ENCODE measurements at places on chromosomes 2 and 18.

GRCh38 chr2:79640001-79640400, 127.2 kb downstream of the CTNNA2 start:
- DNase-seq = no peak

DNA sequence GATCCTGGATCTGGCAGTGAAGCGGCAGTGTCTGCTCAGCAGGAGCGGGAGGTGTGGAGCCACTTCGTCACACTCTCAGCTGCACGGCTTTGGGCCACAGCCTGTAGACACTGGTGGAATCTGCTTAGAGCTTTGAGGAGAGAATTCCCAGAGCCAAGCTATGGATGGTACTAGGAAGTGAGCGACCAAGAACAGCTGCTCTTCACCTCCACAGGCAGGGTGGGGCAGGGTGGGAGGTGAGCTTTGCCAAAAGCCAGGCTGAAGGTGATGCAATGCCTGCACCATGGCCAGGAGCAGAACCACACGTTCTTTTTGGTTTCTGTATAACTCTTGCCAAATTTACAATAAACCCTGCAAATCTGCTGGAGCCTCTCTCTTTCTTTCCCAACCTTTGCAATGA, 226.1 kb downstream of the ANKRD30B start:
- no peak for DNase-seq

GRCh38 chr18:22115573-22115972, 53.8 kb upstream of the GATA6 start:
- DNase-seq = no peak

DNA sequence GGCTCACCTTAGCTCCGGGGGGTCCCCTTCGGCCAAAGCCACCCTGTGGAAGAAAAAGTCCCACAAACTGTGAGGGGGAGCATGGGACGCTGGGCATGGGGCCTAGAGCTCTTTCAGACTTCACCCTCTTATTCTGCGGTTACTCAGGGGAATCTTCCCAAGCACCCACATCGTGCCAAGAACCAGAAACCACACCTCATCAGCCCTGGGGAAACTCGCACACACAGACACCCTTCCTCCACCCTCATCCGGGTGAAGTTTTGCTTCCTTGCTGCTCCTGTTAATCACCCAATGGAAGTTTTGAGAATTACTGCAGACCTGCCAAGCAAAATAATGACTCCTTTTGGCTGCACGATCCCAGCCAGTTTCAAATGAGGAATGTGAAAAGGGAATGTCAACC, 59.1 kb downstream of the COL6A3 start:
- no peak for DNase-seq

- DNase-seq = no peak
Measured at GRCh38 chr2:21262426-21262940, 138.7 kb downstream of the TDRD15 start.

DNA sequence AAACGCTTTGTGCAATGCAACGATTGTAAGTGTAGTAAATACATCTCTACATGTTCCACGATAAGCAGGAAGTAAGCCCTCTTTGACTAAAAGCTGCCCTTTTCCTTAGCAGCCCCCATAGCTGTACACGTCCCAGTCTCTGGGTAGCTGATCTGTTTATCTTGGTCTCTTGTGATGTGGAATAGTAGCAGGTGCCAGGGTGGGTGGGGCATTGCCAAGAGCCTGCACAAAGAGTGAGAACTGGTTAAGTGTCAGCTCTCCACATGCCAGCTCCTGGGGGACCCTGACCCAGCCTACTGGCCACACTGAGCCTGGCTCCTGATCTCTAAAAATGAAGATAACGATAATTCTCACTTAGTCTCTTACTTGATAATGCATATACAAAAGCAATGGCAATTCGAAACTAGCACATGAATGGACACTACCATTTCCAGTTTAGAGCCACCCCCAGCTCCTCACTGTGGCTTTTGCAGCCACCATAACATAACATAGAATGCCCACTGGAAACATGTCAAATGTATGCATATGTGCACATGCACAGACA, 92.3 kb downstream of the MYT1L start:
- no peak for DNase-seq

GRCh38 chr2:197516393-197516761, 511 bp downstream of the MOB4 start:
- no peak for DNase-seq

DNA sequence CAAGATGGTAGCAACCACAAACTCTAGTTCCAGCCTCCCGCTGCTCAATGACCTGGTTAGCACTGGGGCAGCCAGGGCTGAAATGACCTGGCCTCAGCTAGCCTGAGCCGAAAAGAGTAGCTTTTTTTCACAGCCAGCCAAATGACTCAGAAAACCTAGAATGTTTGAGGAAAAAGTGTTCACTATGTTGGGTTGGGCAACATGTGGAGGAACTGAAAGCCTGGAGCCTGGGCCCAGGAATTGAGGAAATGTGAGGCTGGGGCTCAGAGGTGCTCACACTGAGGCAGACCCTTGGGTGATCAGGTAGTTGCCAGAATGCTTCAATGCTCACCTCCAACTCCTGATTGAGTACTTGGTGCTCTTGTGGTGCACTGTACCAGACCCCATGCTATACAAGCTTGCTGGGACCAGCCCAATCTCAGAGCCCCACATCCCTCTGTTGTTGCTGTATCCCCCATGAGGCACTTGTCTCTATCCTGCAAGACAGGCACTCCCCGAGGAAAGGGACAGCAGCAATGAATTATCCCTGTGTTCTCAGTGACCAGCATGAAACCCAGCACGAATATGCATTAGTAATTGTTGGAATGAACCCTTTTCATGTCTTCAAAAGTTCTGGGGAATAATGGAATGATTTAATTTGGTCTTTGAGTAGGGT, 116.2 kb downstream of the USP34 start:
- DNase-seq = no peak

GRCh38 chr2:68089961-68090360, 27.2 kb upstream of the C1D start:
- no peak for DNase-seq

DNA sequence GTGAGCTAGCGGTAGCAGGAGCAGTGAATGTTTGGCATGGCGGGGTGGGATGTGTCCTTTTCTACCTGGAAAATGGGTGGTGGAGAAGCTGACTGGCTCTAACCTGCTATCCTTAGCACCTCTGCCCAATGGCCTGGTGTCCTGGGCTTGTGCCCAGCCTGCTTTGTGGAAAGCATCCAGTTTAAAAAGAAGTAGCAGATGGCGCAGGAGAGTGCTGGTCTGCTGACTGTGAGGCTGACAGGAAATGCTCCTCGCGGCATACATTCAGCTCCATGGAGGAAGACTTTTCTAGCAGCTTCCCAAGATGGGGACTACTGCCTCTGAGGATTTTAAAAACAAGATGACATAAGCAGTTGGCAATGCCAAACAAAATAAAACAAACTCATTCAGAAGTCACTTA, 56.2 kb upstream of the LYPD6B start:
- DNase-seq = no peak

DNA sequence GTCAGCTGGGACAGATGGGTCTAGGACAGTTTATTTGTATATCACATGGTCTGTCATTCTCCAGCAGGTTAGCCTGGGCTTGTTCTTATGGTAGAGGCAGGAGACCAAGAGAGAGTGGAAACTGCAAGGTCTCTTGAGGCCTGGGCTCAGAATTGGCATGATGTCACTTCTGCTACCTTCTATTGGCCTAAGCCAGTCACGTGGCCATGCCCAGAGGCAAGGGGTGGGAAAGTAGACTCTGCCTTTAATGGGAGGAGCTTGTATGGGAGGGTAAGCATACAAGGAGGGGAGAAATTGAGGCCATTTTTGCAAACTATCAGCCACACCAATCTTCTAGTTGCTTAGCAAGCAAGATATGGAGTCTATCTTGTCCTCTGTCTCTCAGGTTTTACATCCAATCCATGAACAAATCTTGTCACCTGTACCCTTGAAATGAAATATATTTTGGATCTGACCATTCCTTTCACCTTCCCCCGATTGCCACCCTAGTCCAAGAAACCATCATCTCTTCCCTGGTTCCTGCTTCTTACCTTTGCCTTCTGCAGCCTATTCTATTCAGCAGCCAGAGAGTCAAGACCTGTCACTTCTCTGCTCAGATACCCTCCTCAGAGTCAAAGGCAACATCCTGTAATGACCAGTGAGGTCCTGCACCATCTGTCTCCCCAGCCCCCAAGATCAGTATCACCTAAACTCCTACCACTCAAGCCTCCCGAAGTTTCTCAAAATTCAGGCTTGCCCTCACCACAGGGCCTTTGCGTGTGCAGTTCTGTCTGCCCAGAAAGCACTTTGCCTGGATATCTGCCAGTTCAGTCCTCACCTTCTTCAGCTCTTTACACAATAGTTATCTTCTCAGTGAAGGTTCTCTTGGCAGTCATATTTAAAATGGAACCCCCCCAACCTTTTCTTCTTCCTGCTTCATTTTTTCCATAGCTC, 240.0 kb downstream of the LOXHD1 start:
- DNase-seq = no peak

GRCh38 chr2:186442885-186443284, 43.2 kb upstream of the ZC3H15 start:
- no peak for DNase-seq

DNA sequence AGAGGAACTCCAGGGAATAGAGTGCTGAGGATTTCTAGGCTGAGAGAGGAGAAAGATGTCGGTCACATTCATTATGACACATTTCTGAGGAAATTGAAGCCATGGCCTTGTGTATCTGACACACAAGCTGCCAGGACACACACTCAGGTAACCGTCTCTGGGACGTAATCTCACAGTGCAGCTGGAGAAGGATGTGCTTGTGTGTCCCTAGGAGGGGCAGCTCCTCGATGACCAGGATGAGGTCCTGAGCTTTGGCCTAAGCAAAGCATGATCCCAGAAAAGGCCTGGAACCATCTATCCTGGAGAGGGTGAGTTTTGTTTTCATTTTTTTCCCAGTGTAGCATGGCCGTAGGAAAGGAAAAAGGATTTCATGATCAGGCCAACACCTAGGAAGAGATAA, 102.2 kb downstream of the CAPN13 start:
- DNase-seq = no peak

GRCh38 chr2:46885376-46885775, 30.2 kb downstream of the MCFD2 start:
- no peak for DNase-seq

DNA sequence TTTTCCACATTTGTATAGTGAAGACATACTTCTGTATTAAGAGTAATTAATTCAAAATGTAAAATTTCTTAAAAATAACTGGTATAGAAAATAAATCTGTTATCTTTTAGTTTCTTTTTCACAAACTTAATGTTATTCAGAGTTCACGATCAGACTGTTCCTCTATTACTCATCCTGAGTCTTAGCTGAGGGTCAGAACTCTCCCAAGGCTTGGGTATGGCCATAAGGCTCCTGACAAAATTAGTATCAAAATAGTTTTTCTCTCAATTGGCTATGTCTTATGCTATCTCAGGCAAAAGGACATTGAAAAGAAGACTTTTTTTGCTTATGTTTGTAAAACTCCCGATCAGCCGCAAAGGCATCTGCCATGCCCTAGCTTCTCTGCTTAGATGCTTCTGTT, 56.1 kb upstream of the NAB1 start:
- no peak for DNase-seq

DNA sequence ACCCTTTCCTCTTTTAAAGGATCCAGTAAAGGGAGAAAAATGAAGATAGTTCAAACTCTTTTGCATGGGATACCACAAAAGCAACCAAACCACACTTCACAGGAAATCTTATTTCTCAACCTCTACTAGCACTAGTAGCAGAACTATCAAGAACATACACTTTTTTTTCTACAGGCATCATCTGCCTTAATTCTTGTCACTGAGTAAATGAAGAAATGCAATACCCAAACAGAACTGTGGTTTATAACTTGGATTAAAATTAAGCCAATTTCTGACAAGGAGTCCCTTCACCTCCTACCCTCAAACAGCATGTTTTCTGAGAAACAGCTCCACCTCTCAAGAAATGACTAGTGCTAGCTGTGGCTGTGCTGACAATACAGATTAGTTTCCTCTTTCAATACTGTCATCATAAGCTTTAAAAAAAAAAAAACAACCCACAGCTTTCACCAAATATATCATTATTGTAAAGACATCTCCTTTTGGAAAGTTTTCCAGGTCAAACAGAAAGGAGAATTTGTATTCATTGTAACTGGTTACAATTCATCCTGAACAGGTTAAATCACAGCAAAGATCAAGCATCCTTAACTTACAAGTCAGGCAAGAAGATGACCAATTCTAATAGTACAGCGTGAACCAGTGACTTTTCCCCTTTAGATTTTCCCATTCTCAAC, 44.4 kb downstream of the PTPN2 start:
- DNase-seq = no peak

DNA sequence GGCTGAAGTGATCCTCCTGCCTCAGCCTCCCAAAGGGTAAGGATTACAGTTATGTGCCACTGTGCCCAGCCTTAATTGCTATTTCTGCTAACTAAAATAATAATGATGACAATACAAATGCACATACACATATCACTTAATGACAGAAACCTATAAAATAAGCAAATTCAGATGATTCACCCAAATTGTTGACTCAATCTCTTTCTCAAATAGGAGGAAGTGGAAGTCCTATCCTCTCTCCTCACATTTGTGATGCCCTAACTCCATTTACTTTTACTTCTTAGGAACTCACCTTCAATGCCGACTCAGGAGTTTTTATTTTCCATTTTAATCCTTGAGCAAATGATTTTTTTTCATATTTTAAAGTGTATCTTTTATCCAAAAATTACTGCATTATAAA, 24.5 kb upstream of the RAPH1 start:
- no peak for DNase-seq

DNA sequence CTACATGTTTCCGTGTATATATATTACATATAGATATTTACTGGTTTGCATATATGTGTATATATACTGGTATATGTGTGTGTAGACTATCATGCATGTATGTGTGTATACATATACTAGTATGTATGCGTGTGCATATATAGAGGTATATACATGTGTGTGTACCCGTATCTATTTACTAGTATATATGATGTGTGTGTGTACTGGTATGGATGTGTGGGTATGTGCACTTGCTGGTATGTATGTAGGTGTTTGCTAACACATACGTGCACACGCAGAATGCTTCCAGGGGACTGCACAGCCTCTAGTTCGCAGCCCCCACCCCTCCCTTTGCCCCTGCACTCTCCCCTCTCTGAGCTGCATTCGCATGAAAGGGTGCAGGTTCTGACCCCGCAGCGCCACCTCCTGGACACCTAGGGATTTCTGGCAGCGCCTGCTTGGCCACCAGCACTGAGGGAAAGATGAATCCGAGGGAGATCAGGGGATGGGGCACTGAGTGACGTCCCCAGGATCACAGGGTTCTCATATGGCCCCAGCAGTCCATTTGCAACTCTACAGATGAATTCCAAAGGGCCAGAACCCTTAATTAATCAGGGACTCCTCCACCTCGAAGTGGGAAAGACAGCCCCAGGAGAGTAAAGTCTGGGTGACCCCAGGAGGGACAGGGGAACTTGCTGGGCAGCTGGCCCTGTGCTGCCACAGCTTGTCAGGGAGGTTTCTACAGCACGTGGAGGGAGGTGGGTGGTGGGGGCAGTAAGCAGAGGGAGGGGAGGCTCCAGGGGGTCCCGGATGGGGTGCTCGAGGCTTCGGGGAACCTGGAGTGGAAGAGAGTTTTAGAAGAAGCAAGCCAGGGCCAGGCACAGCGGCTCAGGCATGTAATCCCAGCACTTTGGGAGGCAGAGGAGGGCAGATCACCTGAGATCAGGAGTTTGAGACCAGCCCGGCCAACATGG, 66.8 kb upstream of the ASAP2 start:
- DNase-seq = peak; percentile 39

- no peak for DNase-seq
Measured at GRCh38 chr2:168560817-168561499, 104.9 kb downstream of the CERS6 start.
